ENCODE measurements at places on chromosomes 16 and 17. TPM values are rescaled to one million over a fixed set of nuclear protein-coding genes. Genes with fewer than 3 reads are reported as not detected.

The CDIP1 gene
- total RNA-seq: 57.6 TPM

The JPH3 gene
- 38.3 TPM for total RNA-seq

The FBXW10 gene
- 0.07 TPM for total RNA-seq

The SEPTIN1 gene
- 0.35 TPM for total RNA-seq

The TMIGD1 gene
- not detected for total RNA-seq

GRCh38 chr17:21043296-21044232, 753 bp upstream of the USP22 start:
- DNase-seq: peak; percentile 98
- no peaks in the 10 kb centered on the region for H3K36me3 ChIP-seq
- H3K4me3 ChIP-seq: peak overlapping the region; percentile 56
- no peaks in the 10 kb centered on the region for H3K27me3 ChIP-seq

DNA sequence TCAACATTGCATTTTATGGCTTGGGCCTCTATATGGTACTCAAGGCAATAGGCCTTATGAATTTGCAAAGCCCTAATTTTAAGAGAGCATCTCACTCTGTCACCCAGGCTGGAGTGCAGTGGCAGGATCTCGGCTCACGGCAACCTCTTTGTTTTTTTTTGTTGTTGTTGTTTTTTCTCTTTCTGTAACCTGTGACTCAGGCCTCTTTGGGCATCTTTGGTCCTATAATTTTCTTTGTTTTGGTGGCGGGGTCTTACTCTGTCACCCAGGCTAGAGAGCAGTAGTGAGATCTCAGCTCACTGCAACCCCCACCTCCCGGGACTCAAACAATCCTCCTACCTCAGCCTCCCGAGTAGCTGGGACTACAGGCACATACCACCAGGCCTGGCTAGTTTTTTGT, 21.8 kb upstream of the HERPUD1 start:
- H3K4me1 ChIP-seq: peaks cover 19% of the 10 kb centered on the region
- no peak for DNase-seq

DNA sequence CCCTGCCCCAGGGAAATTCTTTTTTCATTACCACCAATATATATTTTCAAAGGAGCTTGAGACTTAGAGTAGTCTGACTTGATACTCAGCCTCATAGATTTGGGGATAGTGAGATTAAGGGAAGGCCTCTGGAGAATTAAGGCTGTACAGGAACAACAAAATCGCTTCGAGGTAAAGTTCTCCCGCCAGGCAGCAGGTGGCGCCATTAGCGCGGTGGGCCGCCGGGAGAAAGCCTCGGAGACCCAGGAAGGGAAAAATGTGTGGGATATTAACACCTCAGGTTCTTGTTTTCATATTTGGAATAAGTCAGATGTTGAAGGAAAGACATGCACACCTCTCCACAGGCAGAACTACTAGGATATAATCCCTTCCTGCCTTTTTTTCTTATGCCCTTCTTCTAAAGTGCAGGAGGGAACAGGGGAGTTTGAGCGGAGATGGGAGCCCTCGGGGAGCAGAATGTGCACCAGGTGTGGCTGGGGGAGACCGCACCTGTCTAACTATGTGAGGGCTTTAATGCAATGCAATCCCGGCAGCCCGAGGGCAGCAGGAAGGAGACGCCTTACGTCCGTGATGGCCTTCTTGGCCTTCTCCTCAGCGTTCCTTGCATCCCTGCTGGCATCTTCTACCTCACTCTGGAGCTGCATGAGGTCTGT, 25.9 kb downstream of the MYH3 start:
- no peak overlapping the region for H3K27ac ChIP-seq
- H3K36me3 ChIP-seq: 0 out of 2 replicates have a peak, but pooled peaks cover 5% of the 10 kb centered on the region
- no peaks in the 10 kb centered on the region for H3K27me3 ChIP-seq
- peak; percentile 50 for DNase-seq
- H3K4me1 ChIP-seq: no peaks in the 10 kb centered on the region

GRCh38 chr17:6446516-6447100, 2.4 kb downstream of the PIMREG start:
- no peaks in the 10 kb centered on the region for H3K27me3 ChIP-seq
- no peak overlapping the region for H3K27ac ChIP-seq
- peaks cover 27% of the 10 kb centered on the region for H3K36me3 ChIP-seq
- peaks cover 27% of the 10 kb centered on the region for H3K4me1 ChIP-seq
- peak overlapping the region; percentile 28 for H3K4me3 ChIP-seq
- no peak for DNase-seq

- DNase-seq: no peak
- H3K4me1 ChIP-seq: peaks cover 16% of the 10 kb centered on the region
- H3K27me3 ChIP-seq: no peaks in the 10 kb centered on the region
- no peak overlapping the region for H3K27ac ChIP-seq
- no peaks in the 10 kb centered on the region for H3K36me3 ChIP-seq
Measured at GRCh38 chr17:69344939-69345338, 18.0 kb upstream of the ABCA5 start.
